CD4-positive, alpha-beta T cell treated with Interleukin-15 for 4 hours (primary cell): ENCODE measurements at places on chromosomes 6 and 20.
A peak's percentile ranks its signal among the peaks of the same experiment; 100 is the strongest.

- no peak for DNase-seq
These were observed 46.6 kb upstream of the CCDC167 start for GRCh38 chr6:37546141-37546871.

DNA sequence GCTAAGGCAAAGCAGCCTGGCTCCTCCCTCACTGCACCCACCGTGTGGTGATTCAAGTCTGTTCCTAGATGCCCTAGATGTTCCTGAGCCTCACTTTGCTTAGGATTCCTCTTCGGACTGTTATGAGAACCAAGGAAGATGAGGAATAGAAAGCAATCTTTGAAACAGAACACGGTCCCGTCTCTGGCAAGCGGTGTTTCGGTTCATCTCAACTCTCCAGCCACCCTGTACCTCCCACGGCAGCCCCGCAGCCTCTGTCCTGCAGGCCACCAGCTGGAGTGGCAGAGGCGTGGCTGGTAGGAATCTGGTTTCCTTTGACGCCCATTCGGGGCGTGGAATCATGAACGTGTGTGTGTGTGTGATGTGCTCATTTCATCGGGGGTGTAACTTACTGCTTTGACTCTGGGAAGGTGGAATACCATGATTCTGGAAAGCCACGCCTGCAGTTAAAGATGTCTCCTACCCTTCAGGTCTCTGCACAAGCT lies 21.3 kb downstream of the PDE10A start:
- DNase-seq = no peak

GRCh38 chr6:39602601-39603519 lies 122.3 kb downstream of the KIF6 start:
- no peak for DNase-seq

GRCh38 chr20:10609770-10610169 lies 64.0 kb downstream of the JAG1 start:
- DNase-seq = no peak

DNA sequence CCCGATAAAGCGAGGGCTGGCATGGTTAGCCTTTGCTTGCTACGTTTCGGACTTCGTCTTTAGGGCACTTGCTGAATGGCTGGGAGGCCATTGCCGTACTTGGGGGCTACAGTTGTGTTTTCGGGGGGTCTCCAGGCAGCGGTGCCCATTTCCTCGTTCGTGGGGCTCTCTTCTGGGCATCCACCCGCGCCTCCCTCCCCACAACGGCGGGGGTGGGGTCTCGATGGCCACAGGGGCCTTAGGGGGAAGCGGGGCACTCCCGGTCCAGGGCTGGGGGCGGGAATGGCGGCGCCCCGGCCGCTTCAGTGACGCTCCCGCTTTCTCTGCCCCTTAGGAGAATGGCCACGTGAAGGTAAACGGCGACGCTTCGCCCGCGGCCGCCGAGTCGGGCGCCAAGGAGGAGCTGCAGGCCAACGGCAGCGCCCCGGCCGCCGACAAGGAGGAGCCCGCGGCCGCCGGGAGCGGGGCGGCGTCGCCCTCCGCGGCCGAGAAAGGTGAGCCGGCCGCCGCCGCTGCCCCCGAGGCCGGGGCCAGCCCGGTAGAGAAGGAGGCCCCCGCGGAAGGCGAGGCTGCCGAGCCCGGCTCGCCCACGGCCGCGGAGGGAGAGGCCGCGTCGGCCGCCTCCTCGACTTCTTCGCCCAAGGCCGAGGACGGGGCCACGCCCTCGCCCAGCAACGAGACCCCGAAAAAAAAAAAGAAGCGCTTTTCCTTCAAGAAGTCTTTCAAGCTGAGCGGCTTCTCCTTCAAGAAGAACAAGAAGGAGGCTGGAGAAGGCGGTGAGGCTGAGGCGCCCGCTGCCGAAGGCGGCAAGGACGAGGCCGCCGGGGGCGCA lies 2.4 kb downstream of the MARCKS start:
- DNase-seq = no peak

DNA sequence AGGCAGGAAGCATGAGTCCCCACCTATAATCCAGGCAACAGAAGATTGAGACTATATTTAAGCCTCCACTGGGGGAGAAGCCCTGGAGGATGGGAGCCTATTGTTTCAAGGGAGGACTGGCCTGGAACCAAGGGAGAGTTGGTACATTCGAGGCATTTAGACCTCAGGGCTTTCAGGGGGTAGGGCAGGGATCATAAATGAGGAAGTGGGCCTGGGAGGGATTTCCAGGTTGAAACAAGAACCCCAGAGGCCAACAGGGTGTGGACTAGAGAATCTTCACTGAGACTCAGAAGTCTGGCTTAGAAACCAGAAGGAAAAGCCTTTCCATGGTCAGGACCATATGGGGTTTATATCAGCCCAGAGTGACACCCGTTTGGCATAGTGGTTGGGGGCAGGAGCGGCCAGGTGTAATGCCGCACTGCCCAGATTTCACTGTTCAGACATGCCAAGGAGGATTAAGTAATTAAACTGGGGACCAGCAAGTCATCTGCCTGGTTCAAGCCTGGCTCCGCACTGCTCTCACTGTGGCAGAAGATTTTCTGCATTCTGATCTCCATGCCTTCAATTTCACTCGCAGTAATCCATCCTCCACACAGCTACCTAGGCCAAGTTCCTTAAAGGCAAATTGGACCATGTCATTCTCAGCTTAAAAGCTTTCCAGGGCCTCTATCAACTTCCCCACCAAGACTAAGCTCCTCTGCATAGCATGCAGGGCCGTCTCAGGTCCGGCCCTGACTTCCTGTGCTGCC lies 17.8 kb downstream of the LRFN2 start:
- no peak for DNase-seq

GRCh38 chr6:1611572-1612298 lies 2.0 kb downstream of the FOXC1 start:
- DNase-seq = no peak

- DNase-seq = no peak
These were observed 14.0 kb upstream of the GCM1 start for GRCh38 chr6:53162606-53163005.

- peak; percentile 38 for DNase-seq
These were observed 82.2 kb downstream of the TRERF1 start for GRCh38 chr6:42369568-42369967.

- DNase-seq = no peak
These were observed 300.5 kb downstream of the PLCB1 start for GRCh38 chr20:8432435-8433148.

GRCh38 chr6:6697620-6698019 lies 109.1 kb downstream of the LY86 start:
- DNase-seq = no peak

DNA sequence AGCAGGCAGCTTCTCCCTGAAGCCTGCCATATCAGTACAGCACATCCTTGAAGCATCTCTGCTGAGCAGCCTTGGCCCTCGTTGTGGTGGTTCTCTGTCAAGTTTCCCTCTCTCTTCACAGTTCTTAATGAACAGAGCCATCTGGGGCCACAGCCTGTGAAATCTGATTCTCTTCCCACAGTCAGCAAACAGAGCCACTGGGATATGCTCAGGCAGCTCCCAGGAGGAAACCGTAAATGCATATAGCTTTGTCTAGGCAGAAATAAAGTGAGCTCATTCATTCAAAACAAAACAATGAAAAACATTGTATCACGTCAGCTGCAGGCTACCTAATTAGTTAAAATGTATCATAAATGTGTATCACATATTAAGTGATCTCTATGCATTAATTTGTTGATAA lies 80.3 kb downstream of the TBC1D7 start:
- no peak for DNase-seq

DNA sequence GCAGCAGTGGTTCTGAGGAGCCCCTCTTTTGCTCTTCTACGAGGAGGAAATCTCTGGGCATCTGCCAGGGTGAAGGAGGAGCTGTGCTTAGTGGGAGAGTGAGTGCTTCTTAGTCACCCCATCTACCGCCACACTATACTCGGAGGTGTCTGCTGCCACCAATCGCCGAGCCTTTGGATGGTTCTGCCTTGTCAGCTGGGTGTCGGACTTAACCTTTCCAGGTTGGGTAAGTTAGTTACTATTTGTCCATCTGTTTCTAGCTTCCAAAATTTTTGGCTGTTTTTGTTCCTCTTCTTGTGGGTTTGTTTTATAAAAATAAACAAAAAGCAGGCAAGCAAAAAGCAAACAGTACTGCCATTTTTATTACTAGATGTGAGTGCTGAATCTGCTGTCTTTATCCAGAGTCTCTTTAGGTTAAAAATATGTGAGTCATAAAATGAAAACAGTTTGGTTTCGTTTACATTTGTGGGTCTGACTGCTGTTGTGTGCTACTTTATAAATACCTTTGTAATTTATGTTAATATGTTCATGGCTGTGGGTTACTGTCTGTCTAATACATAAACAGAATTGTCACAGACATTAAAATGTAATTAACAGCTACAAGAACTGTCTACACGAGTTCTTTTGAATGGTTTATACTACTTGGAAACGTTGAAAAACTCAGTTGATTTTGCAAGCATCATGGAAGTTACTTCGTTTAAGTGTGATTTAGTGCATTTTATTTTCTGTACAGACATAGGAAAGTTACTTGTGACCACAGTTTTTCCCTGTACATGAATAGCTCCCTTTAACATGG lies 89.2 kb downstream of the ARID1B start:
- peak; percentile 30 for DNase-seq

GRCh38 chr20:10610251-10610650 lies 63.5 kb downstream of the JAG1 start:
- no peak for DNase-seq

- no peak for DNase-seq
These were observed 212.4 kb upstream of the RUNX2 start for GRCh38 chr6:45115696-45116095.

DNA sequence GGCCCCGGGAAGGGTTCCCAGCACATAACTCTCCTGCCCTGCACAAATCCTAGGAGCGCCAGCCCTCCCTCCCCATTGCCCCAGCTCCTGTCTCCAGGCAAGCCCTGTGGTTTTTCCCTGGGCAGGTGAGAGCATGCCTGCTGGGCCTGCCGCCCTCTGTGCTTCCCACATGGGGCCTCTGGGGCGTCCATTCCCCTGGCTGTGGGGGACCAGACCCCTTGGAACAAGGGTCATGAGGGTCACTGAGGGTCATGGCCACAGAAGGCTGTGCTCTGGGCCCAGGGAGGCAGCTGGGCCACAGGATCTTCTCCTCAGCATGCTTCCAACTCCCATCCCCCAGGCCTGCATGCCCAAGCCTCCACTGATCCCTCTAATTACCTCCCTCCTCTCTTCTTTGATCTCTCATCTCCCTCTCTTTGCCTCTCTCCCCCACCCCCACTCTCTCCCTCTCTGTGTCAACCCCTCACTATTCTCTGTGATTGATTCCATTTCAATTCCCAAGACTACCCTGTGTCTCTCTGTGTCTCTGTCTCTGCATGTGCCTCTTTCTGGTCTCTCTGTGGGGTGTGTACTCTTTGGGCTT lies 6.1 kb downstream of the MDFI start:
- no peak for DNase-seq

DNA sequence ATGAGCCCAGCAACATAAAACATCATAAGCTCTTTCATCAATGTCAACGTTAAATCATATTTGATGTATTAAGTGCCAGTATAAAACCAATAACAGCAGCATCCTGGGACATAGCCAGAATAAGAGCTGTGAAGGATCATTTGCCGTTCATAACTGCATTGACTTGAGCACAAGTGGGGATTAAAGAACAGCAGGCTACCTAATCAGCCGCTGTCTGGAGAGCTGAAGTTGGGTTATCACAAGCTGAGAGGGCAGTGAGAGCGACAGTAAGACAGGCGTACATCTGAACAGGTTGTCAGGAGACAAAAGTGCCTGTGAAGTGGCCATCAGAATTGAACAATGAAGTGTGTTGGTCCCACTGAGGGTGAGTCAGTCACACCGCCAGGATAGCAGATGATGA lies 269.6 kb downstream of the GRIK2 start:
- DNase-seq = no peak

DNA sequence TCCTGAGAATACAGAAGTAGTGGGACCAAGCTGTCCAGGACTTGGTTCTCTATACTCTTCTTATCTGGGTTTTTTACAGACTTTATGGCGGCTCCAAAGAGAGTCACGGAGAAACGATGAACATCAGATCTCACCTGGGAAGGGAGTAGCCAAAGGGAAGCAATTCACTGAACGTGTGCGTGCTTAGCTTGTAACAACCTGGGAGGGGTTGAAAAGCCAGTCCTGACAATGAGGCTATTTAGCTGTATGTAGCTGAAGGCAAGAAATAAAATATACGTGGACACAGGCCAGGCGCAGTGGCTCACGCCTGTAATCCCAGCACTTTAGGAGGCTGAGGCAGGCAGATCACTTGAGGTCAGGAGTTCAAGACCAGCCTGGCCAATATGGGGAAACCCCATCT lies 18.2 kb upstream of the RBL1 start:
- DNase-seq = no peak

DNA sequence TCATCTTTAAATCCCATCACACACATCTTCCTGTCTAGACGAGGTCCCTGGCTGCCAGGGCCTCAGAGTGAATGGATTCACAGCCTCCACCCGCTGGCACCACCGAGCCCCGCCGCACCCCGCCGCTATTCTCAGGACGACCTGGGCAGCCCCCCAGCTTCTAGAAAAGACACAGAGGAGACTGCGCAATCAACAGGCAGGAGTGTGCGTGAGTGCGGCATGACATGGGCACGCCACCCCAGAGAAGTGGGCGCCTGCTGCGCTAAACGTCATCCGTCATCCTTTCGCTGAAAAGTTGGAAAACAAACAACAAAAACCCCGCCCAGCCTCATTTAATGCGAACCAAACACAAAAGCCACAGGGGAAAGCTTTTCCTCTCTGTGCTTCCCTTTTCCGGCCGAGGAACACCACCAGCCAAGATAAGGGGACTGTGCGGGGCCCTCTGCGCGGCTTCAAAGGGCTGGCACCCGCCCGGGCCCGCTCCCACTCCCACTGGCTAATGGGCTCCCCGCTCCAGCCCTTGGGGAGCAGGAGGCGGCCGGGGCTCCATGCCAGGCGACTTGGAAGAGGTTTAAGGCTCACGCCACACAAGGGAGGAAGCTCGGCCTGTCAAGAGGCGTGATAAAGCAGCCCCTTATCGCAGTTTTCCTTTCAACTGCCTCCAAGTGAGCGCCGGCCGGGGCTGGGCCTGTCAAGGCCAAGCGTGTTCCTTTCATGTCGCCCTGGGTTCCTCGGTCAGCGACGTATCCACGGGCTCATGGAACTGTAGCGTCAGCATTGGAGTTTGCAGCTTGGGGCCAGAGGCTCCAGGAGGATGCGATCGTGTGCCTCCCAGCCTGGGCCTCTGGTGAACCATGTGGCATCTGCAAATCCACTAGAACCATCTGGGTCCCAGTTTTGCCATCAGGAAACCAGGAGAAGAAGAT lies 50.1 kb downstream of the NFATC2 start:
- DNase-seq = no peak

DNA sequence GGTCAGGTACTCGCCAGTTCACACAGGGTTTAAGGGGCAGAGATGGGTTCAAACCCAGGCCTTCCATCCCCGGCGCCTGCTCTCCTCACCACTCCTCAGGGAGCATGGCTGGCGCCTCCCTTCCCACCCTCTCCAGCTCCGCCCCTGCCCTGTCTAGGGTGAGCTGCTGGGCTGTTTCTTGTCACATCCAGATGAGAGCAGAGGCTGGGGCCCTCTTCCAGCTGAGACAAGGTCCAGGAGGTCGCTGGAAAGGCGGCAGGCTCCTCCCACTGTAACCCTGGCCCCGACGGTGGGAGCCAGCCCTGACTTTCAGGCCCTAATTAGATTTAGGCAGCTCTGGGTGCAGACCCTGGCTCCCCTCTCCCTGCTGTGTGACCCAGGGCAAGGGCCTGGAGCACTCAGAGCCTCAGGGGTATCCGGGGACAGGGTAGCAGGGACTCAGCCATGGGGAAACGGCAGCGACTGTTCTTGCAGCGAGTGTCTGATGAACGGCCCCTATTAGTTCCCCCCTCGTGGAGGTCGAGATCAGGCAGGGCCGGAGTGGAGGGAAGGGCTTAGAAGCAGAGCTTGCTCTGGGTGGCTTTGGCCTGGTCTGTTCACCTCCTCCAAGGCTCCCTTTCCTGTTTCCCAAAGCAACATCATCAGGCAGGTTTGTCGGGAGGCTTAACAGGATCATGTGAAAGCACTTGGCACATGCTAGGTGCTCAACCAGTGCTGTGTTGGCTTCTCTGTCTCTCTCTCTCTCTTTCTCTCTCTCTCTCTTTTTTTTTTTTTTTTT lies 33.4 kb downstream of the SNAI1 start:
- no peak for DNase-seq
